ENCODE measurements at places on chromosomes 3 and 15.

- DNase-seq = no peak
Measured at GRCh38 chr3:18864933-18865731, 283.2 kb upstream of the KCNH8 start.

GRCh38 chr3:123332124-123332641 is 116.7 kb downstream of the ADCY5 start:
- DNase-seq = no peak

DNA sequence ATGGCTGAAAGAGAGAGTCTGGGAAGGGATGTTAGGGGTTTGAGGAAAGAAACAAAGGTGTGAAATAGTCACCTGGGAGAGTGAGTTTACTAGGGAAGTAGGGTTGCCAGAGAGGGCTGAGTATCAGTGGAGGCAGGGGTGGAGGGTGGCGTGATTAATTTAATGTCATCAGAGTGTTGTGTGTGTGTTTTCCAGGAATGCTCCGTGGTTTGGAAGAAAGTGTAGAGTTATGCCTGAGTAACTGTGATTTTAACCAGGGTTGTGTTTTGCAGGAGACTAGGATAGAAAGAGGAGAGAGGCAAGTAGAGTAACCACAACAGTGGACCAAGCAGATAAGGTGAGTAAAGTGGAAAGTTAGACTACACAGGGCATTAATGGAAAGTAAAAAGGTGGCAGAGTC is 27.2 kb downstream of the PLD1 start:
- no peak for DNase-seq

DNA sequence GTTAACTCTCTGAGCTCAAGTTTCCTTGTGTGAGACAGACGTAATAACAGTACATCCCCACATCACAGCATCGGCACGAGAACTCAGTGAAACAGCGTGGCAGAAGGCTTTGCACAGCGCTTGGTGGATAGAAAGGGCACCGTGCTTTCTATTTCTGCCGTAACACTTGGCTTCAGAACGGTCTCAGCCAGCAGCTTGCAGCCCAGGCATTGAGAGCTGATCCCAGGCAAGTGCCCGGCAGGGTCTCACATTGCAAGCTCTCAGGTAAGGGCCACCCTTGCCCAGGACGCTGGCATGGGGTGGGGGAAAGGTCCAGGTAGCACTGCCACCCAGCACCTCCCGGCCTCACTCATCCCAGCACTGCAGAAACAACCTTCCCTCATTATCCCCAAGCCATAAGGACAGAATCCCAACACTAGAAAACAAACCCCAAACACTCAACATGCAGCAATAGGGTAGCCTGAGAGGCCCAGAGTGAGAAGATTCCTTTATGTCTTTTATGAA is 70.5 kb upstream of the ITGA11 start:
- no peak for DNase-seq
